ENCODE measurements at places on chromosomes 11 and 22. TPM values are rescaled to one million over a fixed set of nuclear protein-coding genes. Genes with fewer than 3 reads are reported as not detected.

Gene CD44
- 548 TPM for total RNA-seq

GRCh38 chr11:35178067-35178805, 39.3 kb downstream of the CD44 start:
- H3K4me1 ChIP-seq: peaks cover 34% of the 10 kb centered on the region
- DNase-seq: no peak
- H3K36me3 ChIP-seq: peaks cover 62% of the 10 kb centered on the region
- H3K4me3 ChIP-seq: no peak overlapping the region
- H3K27me3 ChIP-seq: no peaks in the 10 kb centered on the region
- H3K27ac ChIP-seq: no peak overlapping the region

DNA sequence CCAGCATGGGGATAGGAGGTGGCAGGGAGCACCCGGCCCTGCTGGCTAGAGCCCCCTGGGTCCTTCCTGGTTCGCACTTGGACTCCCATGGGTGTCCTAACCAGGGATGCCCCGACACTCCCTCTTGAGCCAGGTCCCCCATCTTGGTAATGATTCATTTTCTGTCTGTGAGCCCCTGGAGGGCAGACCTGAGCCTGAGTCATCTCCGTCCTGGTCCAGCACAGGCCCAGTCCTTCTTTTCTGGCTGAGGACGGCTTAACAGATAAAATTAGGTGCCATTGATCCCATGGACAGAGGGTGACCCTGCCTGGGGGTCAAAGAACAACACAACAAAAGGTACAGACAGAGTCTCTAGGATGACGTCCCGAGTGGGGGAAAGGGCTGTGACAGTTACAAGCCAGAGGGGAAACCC, 3.5 kb downstream of the RHOD start:
- no peaks in the 10 kb centered on the region for H3K27me3 ChIP-seq
- H3K36me3 ChIP-seq: no peaks in the 10 kb centered on the region
- H3K4me1 ChIP-seq: peaks cover 17% of the 10 kb centered on the region
- H3K4me3 ChIP-seq: no peak overlapping the region
- H3K27ac ChIP-seq: no peak overlapping the region

DNA sequence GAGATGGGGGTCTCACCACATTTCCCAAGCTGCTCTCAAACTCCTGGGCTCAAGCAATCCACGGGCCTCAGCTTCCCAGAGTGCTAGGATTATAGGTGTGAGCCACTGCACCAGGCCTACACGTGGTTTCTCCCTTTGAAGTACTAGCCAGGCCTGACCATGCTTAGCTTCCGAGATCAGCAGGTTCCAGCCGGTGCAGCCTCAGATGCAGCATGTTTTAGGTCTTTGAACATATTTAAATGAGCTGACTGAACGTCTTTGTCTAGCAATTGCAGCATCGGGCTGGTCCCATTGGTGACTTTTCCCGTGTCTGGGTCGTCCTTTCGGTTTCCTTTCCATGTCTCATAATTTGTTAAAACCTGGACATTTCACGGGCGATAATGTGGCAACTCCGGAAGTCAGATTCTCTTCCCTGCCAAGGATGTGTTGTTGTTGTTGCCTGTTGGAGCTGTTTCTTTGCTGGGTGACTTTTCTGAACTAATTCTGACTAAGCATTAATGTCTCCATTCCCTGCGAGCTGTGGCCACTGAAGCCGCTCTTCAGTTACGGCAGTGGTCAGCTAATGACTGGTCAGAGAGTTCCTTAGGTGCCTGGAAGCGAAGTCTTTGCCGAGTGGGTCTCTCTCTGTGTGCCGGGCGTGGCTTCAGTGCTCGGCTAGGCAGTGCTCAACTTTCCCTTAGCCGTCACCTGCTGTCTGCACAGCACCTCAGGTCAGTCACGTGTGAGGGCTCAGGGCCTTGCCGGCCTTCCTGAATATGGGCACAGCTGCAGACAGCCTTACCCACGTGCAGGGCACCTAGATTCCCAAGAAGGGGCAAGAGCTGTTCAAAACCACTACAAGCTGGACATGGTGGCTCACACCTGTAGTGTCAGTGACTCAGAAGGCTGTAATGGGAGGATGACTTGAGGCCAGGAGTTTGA, 3.8 kb upstream of the CYP2D6 start:
- no peak overlapping the region for H3K27ac ChIP-seq
- no peak for DNase-seq
- H3K4me3 ChIP-seq: peak overlapping the region; percentile 16
- no peaks in the 10 kb centered on the region for H3K27me3 ChIP-seq
- H3K4me1 ChIP-seq: no peaks in the 10 kb centered on the region

Gene DTX4
- total RNA-seq: 43.1 TPM

DNA sequence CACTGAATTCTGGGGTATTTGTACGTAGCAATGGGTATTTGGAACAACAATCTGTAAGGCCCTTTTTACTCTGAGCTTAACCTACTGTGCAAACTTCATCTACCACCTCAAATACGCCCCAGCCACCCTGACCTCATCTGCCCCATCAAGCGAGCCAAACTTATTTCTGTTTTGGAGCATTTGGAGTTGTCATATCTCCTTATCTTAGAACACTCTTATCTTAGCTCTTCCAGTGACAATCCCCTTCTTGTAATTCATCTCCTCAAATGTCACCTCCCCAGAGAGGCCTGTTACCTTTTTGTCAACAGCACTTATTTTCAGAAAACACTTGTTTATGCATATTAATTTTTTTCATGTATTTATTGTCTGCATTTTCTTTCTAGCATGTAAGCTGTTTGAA, 4.7 kb upstream of the MSANTD2 start:
- no peaks in the 10 kb centered on the region for H3K36me3 ChIP-seq
- peaks cover 10% of the 10 kb centered on the region for H3K4me1 ChIP-seq
- H3K27ac ChIP-seq: no peak overlapping the region
- H3K27me3 ChIP-seq: no peaks in the 10 kb centered on the region
- no peak overlapping the region for H3K4me3 ChIP-seq

DNA sequence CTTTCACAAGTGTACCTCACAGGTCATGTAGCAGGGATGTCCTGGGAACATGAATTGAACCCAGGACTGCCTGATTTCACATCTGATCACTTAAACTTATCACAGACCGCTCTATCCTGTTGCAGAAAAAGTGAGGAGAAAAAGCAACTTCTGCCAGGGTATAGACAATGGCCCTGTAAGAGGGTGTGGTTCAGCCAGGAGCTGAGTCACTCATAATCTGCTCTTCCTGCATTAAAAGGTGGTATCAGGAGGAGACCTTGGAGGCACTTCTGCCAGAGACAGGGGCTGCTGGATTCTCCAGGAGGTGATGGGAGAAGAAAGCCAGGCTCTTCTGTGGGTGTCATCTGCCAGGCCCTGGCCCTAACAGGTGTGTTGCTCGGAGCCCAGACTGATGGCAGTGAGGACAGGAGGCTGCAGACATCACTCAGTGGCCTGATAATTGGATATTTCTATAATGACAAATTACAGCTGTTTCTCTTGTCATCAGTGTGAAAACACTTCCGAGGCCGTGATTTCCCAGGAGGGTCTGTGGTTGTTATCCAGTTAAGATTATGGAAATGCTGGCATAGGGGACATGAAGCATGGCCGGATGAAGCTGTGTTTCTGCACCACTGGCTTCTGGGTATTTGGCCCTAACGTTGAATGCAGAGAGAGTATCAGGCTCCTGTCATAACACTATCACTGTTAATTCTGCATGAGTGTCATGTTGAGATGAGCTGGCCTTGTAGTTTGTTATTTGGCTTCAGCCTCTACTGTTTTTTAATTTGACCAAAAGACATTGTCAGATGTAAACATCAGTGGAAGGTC, 125.1 kb upstream of the ZBED5 start:
- no peak overlapping the region for H3K27ac ChIP-seq
- H3K4me3 ChIP-seq: no peak overlapping the region
- no peaks in the 10 kb centered on the region for H3K36me3 ChIP-seq
- no peak for DNase-seq
- no peaks in the 10 kb centered on the region for H3K27me3 ChIP-seq
- H3K4me1 ChIP-seq: no peaks in the 10 kb centered on the region

- no peaks in the 10 kb centered on the region for H3K4me1 ChIP-seq
- DNase-seq: no peak
- no peaks in the 10 kb centered on the region for H3K36me3 ChIP-seq
- no peaks in the 10 kb centered on the region for H3K27me3 ChIP-seq
- H3K4me3 ChIP-seq: no peak overlapping the region
These were observed 263.9 kb downstream of the NXPE2 start for GRCh38 chr11:114942207-114942606.

Gene JHY
- 8.9 TPM for total RNA-seq

Gene LRRC74B
- not detected for total RNA-seq

DNA sequence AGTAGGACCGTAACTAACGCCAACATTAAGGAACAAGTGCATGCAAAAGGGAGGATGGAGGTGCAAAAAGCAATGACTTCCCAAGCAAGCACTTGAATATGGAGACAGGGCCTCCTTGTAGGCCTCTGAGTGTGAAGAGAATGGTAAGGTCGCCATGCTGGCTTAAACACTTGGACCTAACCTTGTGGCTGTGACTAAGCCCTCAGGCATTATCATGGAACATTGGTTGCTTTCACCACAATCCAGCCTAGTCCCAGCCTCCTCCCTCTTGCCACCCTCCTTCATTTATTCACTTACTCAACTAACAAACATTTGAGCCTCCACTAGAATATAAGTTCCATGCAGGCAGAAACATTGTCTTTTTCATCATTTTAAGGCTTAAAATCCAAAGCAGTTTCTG, 11.9 kb upstream of the SYTL2 start:
- H3K36me3 ChIP-seq: no peaks in the 10 kb centered on the region
- no peak overlapping the region for H3K4me3 ChIP-seq
- no peaks in the 10 kb centered on the region for H3K27me3 ChIP-seq
- no peak for DNase-seq
- H3K27ac ChIP-seq: no peak overlapping the region

Gene SHISA8
- not detected for total RNA-seq

DNA sequence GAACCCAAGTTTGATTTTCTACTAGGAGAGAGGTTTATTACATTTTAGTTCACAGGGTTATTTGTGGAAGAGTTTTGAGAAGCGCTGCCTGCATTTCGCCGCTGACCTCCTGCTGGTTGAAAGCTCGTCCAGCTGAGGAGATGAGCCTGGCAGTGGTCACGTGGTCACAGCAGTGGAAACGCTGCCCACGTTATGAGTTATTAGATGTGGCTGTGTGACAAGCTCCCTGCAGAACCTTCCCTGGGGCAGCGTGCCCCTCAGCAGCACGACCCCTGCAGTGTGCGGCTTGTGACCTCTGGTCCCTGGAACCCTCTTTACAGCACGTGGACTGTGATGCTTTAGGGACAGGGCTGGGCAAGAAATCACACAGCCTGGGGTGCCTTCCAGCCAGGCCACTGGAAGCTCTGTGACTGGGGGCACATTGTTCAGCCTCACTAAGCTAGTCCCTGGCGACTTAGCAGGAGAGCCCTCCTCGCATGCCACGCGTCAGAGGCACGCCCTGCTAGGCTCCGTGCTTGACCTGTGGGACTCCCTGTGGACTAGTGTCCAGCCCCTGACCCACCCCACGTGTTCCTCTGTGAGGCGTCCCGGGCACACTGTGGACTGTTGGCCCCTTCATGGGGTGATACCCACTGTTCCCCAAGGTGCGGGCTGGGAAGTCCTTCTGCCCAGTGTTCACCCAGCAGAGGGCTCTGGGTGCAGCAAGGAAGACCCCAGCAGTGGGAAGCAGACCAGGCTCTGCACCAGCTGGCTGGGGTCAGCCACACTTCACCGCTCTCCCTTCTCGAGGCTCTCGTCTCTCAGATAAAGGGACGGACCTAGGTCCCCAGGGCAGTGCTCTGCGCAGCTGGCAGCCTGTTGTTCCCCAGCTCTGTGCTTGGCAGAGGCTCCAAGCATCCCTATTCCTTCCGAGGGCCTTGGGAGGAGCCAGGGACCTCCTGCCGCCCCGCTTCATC, 349.5 kb downstream of the TBC1D22A start:
- H3K27ac ChIP-seq: no peak overlapping the region
- H3K4me3 ChIP-seq: no peak overlapping the region
- H3K36me3 ChIP-seq: peaks cover 8% of the 10 kb centered on the region
- no peaks in the 10 kb centered on the region for H3K27me3 ChIP-seq

Gene AIFM3
- 5.7 TPM for total RNA-seq

- peak overlapping the region; percentile 25 for H3K4me3 ChIP-seq
- H3K27me3 ChIP-seq: no peaks in the 10 kb centered on the region
- H3K36me3 ChIP-seq: peaks cover 18% of the 10 kb centered on the region
- H3K4me1 ChIP-seq: peaks cover 25% of the 10 kb centered on the region
These were observed 5.0 kb downstream of the PHLDB1 start for GRCh38 chr11:118612378-118612777.

GRCh38 chr11:122229481-122230384, 113.7 kb upstream of the BLID start:
- H3K36me3 ChIP-seq: no peaks in the 10 kb centered on the region
- no peak overlapping the region for H3K4me3 ChIP-seq
- no peak for DNase-seq
- no peaks in the 10 kb centered on the region for H3K27me3 ChIP-seq

DNA sequence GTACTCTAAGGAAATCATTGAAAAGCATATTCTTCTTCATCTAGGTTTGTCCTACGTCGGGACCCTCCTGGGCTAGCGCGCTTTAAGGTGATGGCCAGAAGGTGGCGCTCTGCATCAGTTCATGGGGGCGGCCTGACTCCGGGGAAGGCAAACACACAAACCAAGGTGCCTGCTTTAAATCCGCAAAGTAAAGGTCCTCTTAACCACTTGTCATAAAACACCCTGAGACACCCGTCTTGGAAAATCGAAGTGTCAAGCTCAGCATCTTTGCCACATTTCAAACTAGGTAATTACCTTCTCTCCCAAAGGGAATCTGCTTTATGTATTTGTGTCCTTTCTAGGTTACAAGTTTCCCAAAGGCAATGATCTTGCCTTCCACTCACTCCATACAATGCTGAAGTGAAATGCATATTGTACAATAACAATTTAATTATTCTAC, 33.9 kb downstream of the LMO2 start:
- H3K27ac ChIP-seq: no peak overlapping the region
- no peaks in the 10 kb centered on the region for H3K36me3 ChIP-seq
- H3K4me1 ChIP-seq: no peaks in the 10 kb centered on the region
- peak; percentile 84 for DNase-seq
- H3K27me3 ChIP-seq: no peaks in the 10 kb centered on the region

Gene FZD4
- total RNA-seq: 57.4 TPM

Gene SSH3
- 36.4 TPM for total RNA-seq

DNA sequence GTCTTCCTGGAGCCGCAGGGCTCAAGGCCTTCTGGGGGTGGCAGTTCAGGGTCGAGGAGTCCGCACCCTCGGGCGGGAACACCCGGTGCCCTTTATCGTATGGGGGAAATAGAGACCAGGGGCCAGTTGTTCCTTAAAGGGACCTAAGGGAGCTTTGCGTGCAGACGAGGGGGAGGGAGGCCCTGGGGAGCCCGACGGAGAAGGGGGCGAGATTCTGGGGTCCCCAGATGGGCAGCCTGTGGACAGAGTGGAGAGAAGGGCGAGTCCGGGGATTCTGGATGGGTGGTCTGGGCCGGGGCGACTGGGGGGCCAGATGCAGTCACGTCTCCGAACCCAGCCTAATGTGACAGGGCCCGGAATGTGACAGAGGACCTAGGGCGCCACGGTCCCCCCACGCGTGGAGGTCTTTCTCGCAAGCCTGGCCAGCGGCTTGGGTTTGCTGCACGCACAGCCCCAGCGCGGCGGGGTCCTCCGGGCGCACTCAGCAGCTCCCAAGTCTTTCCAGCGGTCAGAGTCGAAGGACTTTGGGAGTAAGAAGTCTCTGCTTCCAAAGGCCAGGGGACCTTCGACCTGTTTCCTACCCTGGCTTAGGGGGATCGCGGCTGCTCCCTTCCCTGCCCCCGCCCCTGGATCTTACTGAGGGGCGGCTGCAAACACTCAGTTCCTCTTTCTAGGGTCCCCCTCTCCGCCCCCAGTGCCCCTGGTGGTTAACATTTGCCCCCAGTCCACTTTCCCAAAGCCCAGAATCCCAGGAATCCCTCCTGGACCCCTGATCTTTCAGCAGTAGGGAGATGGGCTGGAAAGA, 547 bp downstream of the TUBA8 start:
- H3K4me1 ChIP-seq: peaks cover 14% of the 10 kb centered on the region
- H3K36me3 ChIP-seq: no peaks in the 10 kb centered on the region
- H3K27ac ChIP-seq: no peak overlapping the region
- peaks cover 18% of the 10 kb centered on the region for H3K27me3 ChIP-seq

Gene HORMAD2
- total RNA-seq: not detected
